ENCODE measurements at places on chromosomes 5 and 9.

- DNase-seq, result no peak
These were observed 434.5 kb upstream of the TUSC1 start for GRCh38 chr9:26112724-26113123.

DNA sequence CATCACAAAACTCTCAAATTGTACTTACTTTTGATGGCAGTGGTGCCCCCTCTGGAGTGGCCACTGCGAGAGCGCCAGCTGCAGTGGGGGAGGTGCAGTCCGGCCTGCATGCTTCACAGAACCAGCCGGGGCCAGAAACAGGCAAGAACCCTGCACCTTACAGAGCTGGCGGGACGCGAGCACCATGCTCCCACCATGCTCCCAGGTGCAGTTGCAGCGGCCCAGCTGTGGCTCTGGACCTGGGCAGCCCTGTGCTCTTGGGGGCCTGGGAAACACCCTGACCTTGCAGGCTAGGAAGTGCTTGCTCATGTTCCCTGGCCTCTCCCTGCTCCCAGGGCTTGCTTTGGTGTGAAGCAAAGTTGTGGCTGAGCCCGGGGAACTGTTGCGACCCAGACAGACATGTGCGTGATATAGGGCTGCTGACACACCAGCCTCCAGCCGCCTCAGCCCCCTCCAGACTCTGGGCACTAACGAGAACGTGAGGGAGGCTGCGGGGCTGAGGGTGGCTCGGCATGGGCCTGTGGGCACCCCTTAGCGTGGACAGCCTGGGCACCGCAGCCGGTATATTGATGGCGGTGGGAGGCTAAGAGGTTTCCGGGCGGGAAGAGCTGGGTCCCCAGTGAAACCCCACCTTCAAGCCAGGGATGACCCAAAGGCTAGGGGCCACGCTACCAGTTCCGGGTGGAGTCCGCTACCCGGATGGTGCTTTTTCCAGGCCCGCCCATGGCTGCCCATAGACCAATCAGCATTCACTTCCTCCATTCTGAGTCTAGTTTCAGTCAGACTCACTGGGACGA is 1809.9 kb upstream of the ACO1 start:
- no peak for DNase-seq

DNA sequence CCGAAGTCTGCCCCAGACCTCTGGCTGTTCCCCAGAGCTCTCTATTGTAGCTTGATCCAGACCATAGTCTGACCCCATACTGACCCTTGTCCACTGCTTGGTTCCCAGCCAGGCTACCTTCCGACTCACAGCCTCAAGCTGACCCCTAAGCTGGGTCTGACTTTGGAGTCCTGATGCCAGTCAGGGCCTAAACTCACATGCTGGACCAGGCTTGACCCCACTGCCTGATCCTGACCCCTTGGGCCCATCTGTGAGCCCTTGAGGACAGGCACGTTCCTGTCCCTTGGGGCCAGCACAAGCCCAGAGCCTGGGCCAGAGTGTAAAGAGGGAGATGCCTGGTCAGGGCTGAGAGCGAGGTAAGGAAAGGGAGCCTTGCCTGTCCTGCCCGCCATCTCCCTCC is 32.7 kb upstream of the ENHO start:
- no peak for DNase-seq

DNA sequence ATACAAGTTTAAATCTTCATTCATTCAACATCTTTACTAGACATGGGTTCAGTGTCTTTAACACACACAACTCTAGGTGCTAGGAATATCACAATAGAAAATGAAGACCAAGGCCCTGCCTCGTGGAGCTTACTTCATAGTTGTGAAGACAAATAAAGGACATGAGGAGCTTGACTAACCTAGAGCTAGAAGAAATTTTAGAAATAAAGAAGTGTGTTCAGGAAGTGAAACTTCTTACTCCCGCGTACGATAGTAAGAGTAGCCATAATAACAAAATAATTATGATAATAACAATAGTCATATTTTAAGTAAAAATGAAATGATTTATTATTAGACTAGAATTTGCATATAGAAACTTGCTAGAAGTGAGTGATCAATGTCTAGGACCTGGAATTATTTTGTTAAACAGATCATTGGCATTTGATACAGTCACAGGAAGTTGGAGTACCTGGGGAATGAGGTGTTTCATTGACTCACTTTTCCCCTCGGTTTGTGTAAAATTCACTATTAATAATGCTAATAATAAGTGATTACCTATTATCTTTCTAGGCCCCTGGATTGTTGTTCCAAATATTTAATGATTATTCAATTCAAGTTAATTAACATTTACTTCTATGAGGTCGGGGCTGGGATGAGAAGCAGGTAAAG is 331.3 kb downstream of the NSG2 start:
- DNase-seq, result no peak

- no peak for DNase-seq
These were observed 301.6 kb downstream of the ISL1 start for GRCh38 chr5:51684794-51685355.

- no peak for DNase-seq
These were observed 55.3 kb downstream of the IL33 start for GRCh38 chr9:6270896-6271295.

DNA sequence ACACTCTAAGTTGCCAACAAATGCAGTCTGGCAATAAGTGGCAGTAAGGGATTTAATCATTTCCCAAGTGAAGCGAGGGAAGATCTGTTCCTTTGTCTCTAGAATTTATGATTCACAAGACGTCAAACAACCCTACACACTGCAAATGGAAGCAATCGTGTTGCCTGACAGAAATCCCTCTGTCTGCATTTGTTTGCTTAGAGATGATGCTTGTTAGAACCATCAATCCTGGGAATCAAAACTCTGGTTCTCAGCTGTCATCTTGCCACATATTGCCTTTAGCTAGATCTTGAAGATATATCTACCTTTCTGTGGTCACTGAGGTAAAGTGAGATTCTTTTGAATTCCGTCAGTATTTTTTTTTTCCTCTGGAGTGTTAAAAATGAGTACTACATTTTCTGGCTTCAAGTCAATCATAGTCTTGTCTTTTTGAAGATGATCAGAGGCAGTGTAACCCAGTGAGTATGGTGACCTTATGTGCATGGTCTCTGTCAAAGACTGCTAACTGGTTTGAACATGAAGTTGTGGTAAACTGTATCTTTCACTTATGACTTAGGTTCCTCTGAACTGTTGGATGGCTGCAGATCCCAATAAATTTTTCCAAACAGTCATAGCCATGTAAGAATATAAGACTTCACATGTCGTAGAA is 106.4 kb upstream of the STARD4 start:
- no peak for DNase-seq

- no peak for DNase-seq
These were observed 10.4 kb upstream of the SPINK4 start for GRCh38 chr9:33229359-33230114.

DNA sequence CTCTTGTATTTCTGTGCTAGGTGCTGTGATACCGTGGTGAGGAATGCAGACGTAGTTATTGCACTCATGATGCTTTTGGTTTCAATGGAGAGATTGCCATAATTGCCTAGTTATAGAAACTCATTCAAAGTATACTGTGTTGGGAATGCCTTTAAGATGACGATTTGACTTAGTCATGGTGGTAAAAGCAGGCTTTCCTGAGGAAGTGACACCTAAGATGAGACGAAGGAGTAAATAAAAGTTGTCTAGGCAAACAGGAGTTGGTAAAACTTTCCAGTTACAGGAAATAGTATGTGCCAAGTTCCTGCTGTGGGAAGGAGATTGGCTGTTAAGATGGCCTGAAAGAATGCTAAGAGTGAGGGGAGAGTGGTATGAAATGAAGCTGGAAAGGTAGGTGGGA is 48.1 kb downstream of the FOCAD start:
- no peak for DNase-seq

DNA sequence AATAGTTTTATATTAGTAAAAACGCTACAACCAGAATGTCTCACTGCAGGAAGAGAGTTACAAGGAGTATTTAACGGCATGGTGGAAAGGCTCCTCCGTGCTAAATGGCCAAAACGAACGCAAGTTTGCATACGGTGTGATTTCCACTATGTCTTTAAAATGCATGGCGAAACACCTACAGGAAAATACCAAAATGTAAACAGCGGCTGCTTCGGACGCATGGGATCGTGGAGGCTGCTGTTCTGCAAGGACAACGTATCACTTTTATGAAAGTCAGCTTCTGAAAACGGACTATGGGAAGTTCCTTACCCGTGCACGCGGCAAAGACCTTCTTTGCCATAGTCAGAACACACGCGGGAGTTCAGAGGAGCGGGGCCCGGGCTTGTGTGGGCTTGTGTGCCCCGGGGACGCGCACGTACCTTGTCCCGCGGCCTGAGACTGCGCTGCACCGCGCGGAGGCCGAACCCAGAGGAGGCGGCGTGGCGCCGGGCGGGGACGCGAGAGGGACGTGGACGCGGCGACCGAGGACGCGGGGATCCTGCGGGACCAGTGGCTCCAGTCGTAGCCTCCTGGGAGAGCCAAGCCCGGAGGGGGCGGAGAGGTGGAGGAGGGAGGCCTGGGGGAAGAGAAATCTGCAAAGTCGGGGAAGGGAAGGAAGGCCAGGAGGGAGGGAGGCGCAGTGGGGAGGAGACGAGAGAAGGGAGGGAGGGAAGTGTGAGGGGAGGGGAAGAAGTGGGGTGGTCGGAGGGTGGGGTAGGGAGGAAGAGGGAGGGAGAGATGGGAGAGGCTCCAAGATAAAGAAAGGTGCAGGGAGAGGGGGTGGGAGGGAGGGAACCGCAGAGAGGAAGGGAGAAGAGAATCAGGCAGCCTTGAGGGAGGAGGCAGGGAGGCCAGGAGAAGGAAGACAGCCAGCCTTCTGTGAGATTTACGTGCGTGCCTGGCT is at the start of gene CMBL:
CMBL (minus strand) TSS at position 697 of the 943 bp plus-strand sequence. CDS start 17,140 bp downstream, outside the sequence.
- no peak for DNase-seq

DNA sequence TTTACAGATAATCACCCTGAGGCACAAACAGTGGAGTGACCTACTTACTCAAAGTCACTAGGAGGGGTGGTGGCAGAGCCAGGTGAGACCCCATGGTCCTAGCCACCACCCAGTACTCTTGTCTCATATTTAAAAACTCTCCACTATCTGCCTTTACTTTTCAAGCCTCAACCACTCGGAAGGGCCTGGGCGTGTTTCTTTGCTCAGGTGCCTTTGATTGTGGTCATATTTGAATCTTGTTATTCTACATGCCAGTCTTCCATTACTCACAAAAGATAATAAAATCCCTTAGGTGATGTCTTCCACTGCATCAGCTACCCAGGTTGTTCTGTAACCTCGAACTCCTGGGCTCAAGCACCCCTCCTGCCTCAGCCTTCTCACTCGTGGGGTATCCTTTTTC is 20.7 kb upstream of the TRIM36 start:
- no peak for DNase-seq

DNA sequence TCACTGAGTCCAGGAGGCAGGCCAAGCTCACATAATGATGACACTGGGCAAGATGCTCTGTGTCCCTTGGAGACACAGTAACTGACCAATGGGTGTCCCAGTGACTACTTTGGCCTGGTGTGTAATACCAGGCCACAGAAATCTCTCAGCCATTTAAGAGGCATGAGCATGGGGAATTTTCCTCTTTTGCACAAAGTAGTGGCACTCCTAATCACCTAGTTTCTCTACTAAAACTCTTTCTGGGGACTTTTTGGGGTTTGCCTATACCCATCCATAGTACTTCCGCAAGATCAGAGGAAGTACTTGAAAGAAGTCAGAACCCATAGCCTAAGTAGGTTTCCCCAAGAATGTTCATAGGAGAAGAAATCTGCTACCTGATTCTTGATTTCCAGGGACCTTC is 161.9 kb downstream of the ARSB start:
- DNase-seq, result no peak

GRCh38 chr5:53233645-53234405 is 124.3 kb upstream of the MOCS2 start:
- DNase-seq, result no peak

DNA sequence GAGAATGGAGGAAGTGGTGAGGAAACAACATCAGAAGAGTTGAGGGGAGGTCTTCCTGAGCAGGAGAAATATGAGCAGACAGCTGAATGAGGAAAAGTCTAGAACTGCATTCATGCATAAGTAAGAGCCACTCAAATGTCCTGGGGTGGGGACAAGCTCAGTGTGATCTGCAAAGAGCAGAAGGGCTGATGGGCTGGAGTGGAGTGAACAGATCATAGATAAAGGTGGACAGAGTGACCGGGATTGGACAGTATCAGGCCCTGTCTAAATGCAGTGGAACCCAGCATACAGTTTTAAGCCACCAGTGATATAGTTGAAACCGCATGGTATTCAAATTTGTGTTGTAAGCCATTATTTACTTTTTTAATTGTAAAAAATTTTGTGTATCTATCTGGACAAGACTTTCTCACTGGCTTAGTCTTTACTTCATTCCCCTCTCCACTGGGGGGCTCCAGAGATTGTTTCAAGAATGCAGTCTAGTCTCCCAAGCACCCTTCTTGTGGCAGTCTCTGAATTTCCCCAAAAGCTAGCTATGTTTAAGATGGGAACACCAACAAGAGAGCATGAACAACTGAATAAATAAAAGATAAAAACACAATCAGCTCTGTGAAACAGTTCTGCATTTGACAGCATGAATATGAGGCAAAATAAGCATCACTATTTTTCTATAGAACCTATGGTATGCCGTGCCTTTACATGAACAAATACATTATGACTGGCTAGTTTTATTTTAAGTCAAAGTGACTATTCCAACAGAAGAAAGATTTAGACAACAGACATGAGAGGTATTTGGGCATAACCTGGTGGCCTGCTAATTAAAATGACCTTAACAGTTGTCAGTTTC is 10.7 kb upstream of the STK32A start:
- DNase-seq, result no peak

DNA sequence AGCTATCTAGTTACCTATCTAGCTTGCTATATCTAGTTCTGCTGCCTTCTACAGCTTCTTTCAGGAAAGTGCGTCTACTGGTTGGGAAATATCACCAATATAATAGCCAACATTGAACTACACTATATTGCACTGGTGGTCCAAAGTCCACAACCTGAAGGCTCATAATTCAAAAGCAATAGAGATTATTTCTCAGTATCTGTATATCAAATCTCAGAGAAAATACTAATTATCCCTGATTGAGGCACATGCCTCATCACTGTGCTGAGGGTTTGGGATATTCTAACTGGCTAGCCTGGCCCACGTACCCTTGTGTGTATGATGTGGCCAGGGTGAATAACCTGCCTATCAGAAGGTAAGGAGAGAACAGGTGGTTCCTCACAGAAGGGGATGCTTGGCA is 53.8 kb downstream of the SH3RF2 start:
- DNase-seq, result no peak

- DNase-seq, result no peak
These were observed 4.6 kb downstream of the FOXD1 start for GRCh38 chr5:73443829-73444498.

DNA sequence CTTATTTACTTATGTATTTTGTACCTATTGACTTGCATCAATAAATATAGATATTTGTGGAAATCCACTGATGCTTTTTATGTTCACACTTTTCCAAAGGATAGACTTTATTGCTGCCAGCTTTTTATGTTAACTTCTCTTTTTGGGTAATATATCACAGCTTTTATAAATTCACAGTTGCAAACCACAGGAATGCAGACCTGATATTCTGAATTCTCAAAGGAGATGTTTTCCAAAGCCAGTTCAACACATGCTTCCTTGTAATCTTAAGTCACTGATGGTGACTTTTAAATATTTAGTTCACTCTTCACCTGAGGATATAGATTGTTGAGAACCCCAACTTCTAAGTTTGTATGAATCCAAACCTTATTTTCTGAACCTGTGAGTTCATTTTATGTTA is 223.4 kb upstream of the PRR16 start:
- DNase-seq, result no peak

GRCh38 chr9:133202145-133202513 is 6.9 kb downstream of the OBP2B start:
- DNase-seq, result no peak

- DNase-seq, result no peak
These were observed 55.9 kb downstream of the UGCG start for GRCh38 chr9:111952559-111952958.

- DNase-seq, result no peak
These were observed 144.8 kb upstream of the PIK3R1 start for GRCh38 chr5:68070591-68071281.
